Activated CD8-positive, alpha-beta memory T cell treated with anti-CD3 and anti-CD28 coated beads for 1 hour (primary cell): ENCODE measurements at places on chromosomes 7 and 10.

GRCh38 chr7:119228482-119228881 lies 1004.0 kb downstream of the ANKRD7 start:
- DNase-seq: no peak

DNA sequence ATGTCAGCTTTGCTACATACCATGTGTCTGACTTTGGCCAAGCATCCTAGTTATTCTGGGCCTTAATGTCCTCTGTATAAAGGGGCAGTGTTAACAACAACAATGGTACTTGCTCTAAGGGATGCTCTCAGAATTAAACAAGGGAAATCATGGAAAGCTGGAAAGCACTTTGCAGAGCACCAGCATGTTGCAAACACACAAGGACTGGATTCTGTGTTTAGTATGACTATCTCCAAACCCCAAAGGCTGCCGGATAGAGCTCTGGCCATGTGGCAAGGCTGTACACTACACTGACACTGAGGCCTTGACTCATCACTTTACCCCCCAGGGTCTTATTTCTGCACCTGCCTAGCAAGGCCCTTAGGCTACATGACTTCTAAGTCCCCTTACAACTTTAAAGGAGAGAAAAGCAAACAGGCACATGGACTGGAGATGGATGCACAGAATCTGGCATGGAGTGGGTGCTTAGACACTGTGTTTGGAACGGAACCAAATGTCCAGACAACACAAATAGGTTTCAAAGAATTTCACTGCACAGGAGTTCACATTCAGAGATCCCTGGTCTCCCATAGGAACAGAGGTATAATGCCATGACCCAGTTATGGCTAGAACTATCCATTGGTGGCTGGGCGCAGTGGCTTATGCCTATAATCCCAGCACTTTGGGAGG lies 74.6 kb downstream of the FAM13C start:
- DNase-seq: no peak

GRCh38 chr7:153217032-153217431 lies 457.5 kb downstream of the ACTR3B start:
- no peak for DNase-seq

DNA sequence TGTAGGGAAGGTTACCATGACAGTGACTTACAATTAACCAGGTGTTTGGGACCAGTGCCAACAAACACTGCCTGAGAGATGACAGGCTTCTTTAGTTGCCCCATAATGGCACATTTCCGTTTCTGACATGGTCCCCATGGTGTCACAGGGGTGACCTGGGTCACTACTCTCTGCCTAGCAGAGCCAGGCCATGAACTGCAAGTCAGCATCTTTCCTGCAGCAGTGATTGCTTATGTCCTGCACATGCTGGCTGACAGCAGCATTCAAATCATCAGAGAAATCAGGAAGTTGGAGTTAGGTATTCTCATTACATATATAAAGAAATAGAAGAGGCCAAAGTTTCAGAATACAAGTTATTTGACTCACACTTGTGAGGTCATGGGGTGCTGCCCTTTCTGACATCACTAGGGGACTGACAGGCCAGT lies 47.1 kb upstream of the ZNRF2 start:
- no peak for DNase-seq

GRCh38 chr7:1825897-1826741 lies 156.0 kb downstream of the ELFN1 start:
- no peak for DNase-seq

GRCh38 chr7:146136357-146136875 lies 19.8 kb downstream of the CNTNAP2 start:
- no peak for DNase-seq

GRCh38 chr7:74655324-74655723 lies 2.2 kb upstream of the GTF2I start:
- no peak for DNase-seq

GRCh38 chr7:76123316-76123715 lies 75.4 kb downstream of the MDH2 start:
- DNase-seq: no peak

GRCh38 chr7:22578007-22578733 lies 78.2 kb upstream of the STEAP1B start:
- no peak for DNase-seq

DNA sequence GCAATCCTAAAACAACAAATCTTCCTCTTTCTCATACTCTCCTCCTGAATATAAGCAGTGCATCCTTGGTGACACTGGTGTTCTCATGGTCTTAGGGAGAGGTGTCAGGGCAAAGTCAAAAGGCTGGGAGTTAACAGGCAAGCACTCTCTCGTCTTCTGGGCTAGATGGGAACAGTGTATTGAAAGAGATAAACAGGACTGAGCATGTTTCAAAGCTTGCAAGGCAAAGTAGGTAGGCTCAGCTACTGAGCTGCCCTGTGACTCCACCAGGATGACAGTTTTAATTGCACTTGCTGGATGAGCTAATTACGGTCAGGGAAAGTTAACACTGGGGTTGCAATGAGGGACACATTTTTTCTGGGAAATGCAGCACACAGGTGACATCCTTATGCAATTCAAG lies 554.9 kb upstream of the NRP1 start:
- no peak for DNase-seq

- no peak for DNase-seq
Measured at GRCh38 chr10:30208330-30208729, 140.7 kb downstream of the MTPAP start.

DNA sequence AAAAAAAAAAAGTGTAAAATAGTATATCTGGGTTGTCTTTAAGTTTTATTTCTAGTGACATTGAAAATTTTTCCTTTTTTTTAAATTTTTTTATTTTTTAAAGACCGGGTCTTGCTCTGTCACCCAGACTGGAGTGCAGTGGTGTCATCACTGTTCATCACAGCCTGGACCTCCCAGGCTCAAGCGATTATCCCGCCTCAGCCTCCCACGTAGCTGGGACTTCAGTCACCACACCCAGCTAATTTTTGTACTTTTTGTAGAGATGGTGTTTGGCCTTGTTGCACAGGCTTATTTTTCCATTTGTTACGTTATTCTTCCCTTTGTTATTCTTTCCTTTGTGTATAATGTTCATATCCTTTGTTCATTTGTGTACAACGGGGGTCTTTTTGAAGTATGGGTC lies 30.1 kb downstream of the TSPAN14 start:
- no peak for DNase-seq

DNA sequence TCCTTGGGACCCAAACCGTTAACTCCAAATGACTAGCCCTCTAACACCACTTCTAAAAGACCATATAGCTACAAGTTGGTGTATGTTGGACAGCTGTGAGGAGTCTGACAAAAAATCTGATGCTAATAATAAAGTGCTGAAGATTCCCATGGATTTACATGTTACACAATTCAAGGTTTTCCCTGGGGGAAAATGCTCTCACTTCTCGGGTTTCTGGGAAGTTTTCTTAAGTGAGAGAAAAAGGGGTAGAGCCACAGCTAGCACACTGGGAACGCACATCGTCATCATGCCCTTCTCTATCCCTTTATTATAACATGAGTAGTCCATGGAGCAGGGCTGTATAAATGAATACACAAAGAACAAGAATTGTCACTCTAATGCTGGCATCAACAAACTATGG lies 162.1 kb downstream of the CHCHD3 start:
- no peak for DNase-seq

GRCh38 chr7:136807598-136807997 lies 60.9 kb upstream of the CHRM2 start:
- DNase-seq: no peak

- DNase-seq: no peak
Measured at GRCh38 chr7:133481676-133482075, 228.8 kb downstream of the EXOC4 start.

- DNase-seq: no peak
Measured at GRCh38 chr7:7793249-7793648, 74.8 kb upstream of the RPA3 start.

DNA sequence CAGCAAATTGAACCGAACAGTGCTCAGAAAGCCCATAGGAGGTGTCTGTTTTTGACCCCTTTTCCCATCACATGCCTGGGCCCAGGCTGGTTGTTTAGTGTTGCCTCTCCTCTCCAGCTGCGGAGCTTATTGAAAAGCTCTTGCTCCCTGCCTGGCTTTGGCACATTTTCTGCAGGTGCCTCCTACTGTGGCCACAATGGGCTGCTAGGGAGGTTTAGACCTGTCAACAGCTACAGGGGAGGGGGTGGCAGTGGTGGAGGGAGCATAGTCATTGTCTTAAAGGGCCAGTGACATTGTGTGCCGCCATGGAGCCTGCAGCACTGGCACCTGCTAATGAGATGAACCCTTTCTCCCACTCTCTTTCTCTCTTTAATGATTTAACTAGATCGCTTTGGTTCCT lies 13.2 kb upstream of the ENO4 start:
- DNase-seq: no peak

DNA sequence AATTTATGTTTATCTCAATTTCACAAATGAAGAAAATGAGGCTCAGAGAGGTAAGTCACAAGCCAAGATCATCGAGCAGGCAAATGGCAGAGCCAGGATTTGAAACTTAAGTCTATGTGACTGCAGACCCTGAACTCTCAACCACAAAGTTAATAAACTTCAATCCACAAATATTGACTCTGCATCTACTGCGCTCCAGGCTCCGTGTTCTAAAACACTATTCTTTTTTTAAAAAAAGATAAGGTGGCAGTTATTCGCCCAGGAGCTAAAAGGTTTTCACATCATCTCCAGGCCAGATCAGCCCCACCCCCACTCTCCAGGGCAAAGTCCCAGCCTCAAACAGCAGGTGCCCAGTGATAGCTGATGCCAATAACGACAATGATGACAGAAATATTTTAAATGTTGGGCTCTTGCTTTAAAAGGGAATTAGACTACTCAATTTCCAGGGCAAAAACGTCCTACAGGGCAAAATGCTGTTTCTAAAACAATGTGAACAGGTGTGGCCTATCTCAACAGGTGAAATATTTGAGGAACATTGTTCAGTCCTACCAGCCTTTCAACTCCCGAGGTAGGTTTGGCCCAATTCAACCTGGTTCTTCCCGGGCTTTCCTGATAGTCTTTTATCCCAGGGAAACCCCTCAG lies 85.2 kb downstream of the SORBS1 start:
- DNase-seq: no peak

DNA sequence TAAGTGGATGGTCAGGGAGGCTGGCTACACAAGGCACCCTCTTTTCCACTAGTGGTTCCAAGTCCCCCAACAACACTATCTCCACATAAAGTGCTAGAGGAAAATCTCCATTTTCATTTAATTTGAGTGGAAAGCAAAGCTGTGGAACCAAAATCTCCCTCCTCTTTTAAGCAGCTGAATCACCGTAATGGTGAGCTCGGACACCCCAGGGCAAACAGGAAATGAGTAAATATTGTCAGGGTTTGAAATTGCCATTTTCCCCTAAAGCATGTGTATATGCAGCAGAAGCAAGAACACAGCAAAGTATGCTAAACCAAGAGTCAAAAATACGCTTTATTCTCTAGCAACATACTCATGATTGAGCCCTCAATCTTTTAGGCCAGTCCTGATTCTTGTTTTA lies 143.7 kb downstream of the GPAM start:
- no peak for DNase-seq

- DNase-seq: no peak
Measured at GRCh38 chr10:29861811-29862505, 197.4 kb downstream of the JCAD start.

- no peak for DNase-seq
Measured at GRCh38 chr7:139387594-139387993, 27.9 kb downstream of the LUC7L2 start.

- DNase-seq: no peak
Measured at GRCh38 chr7:80659120-80660055, 20.9 kb downstream of the CD36 start.

DNA sequence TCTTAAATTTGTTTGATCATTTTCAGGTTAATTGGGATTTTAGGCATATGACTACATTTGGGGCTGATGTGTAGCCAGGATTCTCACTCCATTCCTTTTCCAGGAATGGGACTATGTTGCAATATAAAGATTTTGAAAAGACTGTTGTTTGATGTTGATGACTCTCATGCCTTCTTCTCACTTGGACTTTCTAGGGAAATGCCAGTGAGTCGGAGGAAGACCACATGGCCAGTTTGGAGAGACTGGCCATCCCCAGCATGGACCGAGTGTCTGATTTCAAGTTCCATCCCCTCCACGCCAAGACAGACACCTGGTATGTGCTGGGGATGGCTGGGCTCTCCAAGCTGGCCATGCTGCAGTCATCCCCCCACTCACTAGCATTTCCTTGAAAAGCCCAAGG lies 5.5 kb downstream of the IGFBP3 start:
- DNase-seq: no peak

- DNase-seq: no peak
Measured at GRCh38 chr10:104897696-104898095, 256.6 kb downstream of the SORCS3 start.

DNA sequence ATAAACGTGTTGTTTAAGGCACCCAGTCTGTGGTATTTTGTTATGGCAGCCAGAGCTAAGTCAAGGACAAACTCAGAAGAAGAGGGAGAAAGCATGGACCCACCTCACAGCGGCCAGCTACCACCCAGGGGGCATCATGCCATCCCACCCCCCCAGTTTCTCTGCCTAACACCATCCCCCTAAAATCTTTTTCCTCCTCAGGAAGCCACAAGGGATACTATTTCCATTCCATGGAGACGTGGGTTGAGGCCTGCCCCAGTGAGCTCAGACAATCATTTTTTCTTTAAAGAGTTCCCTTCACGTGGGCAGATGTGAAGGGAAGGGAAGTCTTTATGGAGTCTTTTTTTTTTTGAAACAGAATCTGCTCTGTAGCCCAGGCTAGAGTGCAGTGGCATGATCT lies 131.8 kb downstream of the FGFR2 start:
- no peak for DNase-seq

GRCh38 chr7:27784399-27785053 lies 44.6 kb downstream of the TAX1BP1 start:
- no peak for DNase-seq

- no peak for DNase-seq
Measured at GRCh38 chr10:101061624-101062231, at the start of gene KAZALD1. KAZALD1 (plus strand) TSS chr10:101061989; CDS start chr10:101062593, 604 bp downstream.

DNA sequence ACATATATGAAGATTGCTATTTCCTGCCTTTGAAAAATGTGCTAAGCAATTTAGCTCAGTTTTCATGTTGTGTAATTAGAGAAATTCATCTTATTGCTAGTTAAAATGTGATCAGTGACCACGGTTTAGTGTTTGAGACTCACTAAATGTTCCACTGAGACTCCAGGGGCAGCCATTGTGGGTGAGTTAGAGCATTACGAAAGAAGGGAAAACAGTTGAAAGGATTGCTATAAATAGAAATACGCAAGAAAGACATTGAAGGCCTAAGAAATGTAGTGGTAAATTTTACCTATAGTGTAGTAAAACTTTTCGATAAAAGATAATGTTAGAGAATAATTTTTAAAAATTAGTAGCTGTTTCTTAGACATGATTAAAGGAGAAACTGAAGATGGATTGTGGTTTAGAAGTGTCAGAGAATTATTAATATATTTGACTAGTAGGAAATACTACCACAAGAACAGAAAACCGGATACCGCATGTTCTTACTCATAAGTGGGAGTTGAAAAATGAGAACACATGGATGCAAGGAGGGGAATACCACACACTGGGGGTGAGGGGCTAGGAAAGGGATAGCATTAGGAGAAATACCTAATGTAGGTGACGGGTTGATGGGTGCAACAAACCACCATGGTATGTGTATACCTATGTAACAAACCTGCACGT lies 394.5 kb downstream of the SEMA3D start:
- no peak for DNase-seq

GRCh38 chr7:132029369-132030085 lies 473.1 kb upstream of the PODXL start:
- no peak for DNase-seq

GRCh38 chr7:135856356-135857144 lies 107.9 kb upstream of the FAM180A start:
- no peak for DNase-seq

- no peak for DNase-seq
Measured at GRCh38 chr10:88944813-88945212, 7.8 kb downstream of the ACTA2 start.
